G401 (cell line): ENCODE measurements at places on chromosomes 1 and 21. TPM values are rescaled to one million over a fixed set of nuclear protein-coding genes. Genes with fewer than 3 reads are reported as not detected.
A peak's percentile ranks its signal among the peaks of the same experiment; 100 is the strongest.

The SLC25A33 gene
- 42.2 and 48.5 TPM in 2 replicates for total RNA-seq

The NBPF10 gene
- 0.20 and 0.55 TPM in 2 replicates for total RNA-seq

The SLAMF9 gene
- total RNA-seq = not detected in 2 replicates

The TGFB2 gene
- total RNA-seq = 0.27 TPM in 1 of 2 replicates, not detected in the other

The A3GALT2 gene
- not detected in 2 replicates for total RNA-seq

The OR2L13 gene
- not detected in 2 replicates for total RNA-seq

DNA sequence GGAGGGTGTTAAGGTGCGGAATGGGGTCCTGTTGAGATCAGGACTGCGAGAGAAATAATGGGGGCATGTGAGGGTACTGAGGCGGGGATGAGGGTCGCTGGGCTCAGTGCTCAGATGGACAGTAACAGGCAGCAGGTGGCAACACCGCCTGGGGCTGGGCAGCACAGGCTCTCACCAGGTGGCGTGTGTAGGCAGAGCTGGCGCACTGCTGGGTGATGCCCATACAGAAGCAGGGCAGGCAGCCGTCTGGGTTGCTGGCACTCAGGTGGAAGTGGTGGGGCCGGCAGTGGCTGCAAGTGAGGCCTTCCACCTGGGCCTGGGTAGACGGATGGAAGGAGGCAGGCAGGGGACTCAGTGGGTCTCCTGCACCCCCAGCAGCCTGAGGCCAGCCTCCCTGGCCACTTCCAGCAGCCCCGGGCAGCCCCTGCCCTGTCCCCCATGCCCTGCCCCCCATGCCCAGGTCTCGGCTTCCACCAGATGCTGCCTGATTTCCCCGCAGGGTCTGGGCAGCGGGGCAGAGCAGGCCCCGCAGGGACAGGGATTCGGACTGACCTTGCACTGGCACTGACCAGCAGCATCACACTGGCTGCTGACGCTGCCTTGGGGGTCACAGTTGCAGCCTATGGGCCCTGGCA is 60.5 kb downstream of the LDLRAD2 start:
- DNase-seq = no peak

- DNase-seq = peak; percentile 40
Measured at GRCh38 chr1:183218971-183219615, 33.0 kb downstream of the LAMC2 start.

GRCh38 chr1:218431476-218431875 is 86.3 kb downstream of the TGFB2 start:
- DNase-seq = no peak

DNA sequence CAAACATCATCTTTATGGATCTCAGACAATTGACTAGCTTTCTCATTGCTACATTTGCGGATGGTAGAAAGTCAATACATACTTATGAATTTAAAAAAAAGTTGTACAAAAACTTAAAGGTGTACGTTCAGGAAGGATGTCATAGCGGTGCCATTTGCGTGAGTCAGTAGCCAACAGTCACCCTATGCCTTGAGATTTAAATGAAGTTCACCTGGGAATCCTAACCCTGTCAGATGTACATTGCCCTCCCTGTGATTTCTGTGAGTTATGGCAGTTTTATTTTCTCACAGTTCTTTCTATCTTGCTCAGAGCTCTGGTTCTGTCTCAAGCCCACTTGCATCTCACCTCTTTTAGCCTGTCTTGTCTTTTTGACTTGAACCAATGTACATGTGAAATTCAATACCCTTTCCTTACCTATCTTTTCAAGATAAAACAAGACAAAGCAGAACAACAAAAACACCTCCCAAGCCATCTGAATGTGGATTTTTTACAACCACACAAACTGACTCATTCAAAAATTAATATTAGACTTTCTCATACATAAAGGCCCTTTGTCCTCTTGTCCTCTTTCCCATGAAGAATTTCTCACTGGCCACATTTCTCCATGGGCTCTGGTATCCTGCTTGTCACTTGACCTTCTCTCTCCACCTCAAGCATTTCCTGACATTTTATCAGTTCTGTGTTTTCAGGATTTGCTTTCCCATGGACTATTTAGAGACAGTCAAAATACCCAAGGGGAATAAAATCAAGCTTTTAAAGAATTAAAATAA is 25.3 kb upstream of the ZNF697 start:
- no peak for DNase-seq

DNA sequence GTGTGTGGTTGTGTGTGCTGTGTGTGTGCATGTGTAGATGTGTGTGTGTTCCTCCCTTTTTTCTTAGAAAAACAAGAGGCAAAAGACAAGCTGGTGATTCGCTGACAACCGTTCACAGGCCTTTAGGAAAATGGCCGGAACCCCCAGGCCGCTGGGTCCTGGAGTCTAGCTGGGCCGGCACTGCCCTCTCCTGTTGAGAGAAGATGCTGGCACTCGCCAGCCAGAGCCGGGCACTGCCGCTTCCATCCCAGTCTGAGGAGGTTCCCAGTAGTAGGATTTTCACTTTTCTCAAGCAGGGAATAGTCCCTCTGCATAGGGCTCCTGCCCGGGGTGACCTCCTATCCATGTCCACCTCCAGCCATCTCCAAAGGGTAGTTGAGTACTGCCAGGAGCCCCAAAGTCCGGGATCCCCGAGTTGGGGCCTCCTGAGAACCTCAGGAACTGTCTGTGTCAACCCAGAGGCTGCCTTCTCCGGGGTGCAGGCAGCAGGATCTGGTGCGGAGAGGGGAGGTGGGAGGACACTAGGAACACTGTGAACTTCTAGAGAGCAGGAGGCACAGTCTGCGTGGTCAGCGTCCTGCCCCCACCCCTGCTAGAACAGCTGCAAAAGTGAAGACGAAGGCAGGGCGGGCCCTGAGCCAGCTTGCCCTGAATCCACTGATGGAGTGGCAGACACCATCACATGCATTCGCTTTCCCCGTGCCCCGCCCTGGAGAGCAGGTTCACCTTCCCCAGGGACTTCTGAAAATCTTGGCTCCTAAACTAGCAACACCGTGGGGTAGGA is 44.1 kb upstream of the ARHGEF16 start:
- peak; percentile 19 for DNase-seq

DNA sequence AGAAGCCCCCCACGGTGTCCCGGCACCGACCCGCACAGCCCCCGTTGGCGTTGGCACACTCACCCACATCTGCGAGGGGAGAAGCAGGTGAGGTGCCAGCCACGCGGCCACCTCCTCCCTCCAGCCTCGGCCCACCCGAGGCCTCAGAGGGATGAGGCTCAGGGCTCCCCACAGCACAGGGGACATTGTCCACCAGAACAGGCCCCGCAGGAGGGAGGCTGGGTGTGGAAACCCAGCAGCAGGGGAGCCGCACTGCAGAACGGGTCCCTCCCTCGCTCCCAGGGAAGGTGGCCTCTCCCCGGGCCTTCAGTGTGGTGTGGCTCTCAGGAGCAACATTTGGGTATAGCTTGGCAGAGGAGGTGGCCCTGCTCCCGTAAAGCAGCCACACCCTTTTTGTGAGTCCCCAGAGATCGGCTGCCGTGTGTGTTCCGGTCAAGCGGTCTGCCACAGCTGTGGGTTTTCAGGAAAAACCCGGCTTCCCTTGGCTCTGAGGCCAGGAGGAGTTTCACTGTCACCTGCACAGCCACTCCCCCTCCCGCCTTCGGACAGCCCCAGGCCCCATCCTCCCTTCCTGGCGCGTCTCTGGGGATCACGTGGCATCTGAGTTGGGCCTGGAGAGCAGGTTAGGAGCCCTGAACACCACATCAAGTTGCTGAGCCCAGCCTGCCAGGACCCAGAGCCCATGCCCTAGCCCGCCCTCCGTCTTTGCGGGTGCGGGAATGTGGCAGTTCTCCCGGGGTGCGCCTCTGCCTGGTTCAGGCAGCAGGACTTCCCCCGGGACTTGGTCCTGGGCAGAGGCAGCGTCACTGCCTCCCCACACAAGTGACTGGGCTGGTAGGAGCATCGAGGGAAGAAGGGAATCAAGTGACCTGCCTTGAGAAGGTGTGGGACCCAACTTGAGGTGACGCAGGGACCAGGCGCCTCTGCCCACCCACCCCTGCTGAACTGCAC is 64.0 kb downstream of the MEGF6 start:
- no peak for DNase-seq

GRCh38 chr1:235972311-235972689 is 92.6 kb downstream of the NID1 start:
- DNase-seq = no peak

DNA sequence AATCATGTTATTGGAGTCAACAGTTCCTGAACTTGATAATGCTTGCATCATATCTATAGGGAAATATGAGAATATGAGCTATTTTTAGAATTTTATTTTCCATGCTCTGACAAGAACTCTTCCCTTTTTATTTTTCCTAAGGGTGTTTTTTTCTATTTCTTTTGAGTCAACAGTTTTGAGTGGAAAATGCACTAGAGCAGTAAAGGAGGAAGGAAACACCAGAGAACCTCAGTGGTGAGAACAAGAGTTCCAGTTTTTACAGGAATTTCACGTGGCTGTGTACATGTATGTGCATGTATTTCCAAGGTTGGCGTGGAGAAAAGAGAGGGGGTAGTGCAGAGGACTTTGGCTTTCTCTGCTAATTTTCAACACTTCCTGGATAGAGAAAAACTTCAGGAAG is 63.6 kb upstream of the TNFSF18 start:
- no peak for DNase-seq

GRCh38 chr1:205832326-205832751 is 17.6 kb downstream of the PM20D1 start:
- no peak for DNase-seq

DNA sequence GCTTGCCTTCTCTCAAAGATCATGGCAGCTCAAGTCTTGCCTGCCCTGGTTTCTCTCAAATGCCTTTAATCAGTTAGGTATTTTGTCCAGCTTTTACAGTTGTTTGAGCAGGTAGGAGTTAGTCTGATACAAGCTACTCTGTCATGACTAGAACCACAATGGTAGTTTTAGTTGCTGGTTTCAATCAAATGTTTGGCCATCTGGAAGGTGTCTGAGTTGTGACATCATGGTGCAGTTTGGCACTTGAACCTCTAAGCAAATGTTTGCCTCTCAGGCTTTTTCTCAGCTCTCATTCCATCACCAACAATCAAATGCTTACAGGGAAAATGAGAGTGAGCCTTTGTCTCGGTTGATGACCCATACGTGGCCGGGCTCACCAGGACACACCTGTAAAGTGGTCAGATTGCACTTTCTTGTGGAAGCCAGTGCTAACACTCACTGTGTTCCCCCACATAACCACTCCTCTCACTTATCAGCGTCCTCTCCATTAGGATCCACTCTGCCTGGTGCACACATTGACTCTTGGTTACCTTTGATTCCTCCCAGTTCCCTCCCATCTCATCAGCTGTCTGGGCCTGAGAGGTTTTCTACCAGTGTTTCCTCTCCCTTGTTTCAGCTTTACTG is 67.5 kb downstream of the CCDC185 start:
- DNase-seq = peak; percentile 54

- peak; percentile 82 for DNase-seq
Measured at GRCh38 chr1:227728059-227728891, 6.8 kb downstream of the JMJD4 start.

GRCh38 chr1:153717330-153717729 is 10.5 kb upstream of the INTS3 start:
- DNase-seq = no peak

- no peak for DNase-seq
Measured at GRCh38 chr1:50447961-50448360, 24.7 kb upstream of the DMRTA2 start.

- DNase-seq = no peak
Measured at GRCh38 chr1:41799723-41800122, 119.0 kb downstream of the HIVEP3 start.

- DNase-seq = peak; percentile 84
Measured at GRCh38 chr1:111769517-111770146, 13.9 kb downstream of the DDX20 start.

DNA sequence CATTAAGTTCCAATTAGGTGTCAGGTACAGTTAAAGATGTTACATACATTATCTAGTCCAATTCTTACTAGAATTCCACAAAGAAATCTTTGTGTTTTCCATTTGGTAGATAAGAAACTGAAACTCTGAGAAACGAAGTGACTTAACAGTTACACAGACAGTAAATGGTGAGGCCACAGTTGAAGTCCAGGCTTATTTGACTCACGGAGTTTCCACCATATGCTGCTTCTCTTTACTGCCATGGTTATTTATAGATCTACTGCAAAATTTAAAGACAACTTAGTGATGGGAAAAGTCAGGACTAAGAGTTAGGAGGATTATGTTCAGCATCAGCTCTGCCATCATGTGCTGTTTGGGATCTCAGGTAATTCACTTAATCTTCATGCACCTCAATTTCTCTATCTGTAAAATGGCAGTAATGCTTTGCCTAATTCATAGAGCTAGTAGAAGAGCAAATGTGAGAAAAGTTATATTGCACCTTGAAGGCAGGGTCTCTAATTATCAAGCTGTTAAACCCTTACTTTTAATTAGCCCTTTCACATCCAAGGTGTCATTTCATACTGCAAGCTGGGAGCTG is 26.2 kb upstream of the SAMSN1 start:
- no peak for DNase-seq

DNA sequence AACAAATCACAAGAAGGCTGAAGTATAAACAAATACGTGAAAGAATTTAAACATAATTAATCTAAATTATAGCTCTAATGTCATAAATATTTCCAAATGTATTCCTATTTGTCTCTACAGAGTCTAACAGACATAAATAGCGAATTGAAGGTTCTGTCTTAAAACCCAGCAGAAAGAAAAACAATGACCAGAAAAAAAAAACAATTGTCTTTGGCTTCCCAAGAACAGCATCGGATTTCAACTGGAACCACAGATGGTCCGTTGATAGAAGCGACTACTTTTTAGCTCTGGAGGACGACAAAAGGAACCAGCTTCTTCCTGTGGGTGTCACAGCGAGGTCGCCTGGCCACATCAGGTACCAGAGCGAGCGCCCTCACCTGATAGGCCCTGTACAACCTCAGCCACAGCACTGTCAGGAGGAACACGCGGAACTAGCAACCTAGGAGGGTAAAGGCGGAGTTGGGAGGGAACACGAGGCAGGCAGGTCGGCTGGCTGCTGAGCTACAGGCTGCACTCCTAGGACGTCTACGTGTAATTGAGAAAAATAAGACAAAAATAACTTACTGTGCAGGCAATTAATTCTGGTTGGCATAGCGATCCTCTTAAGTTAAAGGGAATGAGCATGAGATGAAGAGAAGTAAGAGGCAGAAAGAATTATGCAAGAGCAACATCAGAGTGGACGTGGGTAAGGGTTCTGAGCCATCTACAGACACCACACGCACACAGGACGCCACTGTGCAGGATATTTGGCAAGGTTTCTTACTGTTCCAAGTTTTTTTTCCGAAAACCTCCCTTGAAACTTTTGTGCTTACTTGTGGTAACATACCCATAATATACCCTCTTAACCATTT is 16.7 kb upstream of the PRDM15 start:
- no peak for DNase-seq

DNA sequence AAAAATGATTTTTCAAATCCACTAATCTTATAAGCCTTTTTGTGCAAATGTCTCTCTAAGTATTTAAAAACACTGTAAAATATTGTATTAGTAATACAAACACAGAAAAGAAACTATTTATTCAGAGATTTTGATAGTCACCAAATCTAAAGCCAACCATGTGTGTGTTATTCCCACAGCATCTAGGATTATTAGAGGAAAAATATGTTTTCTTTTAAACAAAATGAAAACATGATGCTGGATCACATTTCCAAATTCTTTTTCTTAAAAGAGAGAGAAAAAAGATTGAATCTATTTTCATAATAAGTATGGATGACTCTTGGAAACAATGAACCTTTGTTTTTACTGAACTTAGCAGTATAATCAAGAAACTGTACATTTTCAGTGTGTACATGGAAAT is 25.3 kb downstream of the COLGALT2 start:
- DNase-seq = no peak

GRCh38 chr21:25584833-25585676 is 22.2 kb downstream of the MRPL39 start:
- no peak for DNase-seq

GRCh38 chr1:77900687-77901293 is 12.4 kb downstream of the NEXN start:
- peak; percentile 24 for DNase-seq

GRCh38 chr1:41370756-41371420 is 9.7 kb downstream of the FOXO6 start:
- DNase-seq = no peak
